ENCODE measurements at places on chromosomes 5 and 9.
A peak's percentile ranks its signal among the peaks of the same experiment; 100 is the strongest.

DNA sequence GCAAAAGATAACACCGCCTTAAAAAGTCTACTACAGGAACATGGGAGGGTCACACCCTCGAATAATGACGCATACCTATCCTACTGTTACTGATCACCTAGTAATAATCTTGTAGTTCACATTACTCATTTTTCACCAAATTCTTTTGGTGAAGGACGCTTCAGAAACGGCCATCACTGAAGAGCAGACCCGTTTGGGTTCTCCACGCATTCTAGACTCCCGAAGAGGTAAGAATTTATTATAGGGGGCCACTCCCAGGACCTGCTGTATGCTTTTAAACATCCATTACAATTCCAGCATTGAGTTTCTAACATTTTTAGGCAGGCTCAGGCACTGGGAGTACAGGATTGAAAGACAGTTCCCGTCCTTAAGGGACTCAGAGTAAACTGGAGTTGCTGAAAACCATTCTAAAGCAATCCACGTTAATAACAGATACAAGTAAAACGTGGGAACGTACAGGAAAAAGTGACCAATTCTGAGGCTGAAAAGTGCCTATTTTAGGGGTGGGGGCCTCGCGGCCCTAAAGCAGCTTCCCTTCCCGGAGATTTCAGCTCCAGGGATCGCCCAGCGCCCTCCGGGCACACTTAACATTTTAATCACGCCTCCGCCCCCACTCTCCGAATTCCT is at the start of gene FER:
Gene FER (plus strand): TSS at position 124 of the 627 bp plus-strand sequence. CDS start 50,286 bp downstream, outside the sequence.
- no peak for DNase-seq

GRCh38 chr9:77901018-77901417 is 130.6 kb downstream of the GNAQ start:
- DNase-seq = no peak

DNA sequence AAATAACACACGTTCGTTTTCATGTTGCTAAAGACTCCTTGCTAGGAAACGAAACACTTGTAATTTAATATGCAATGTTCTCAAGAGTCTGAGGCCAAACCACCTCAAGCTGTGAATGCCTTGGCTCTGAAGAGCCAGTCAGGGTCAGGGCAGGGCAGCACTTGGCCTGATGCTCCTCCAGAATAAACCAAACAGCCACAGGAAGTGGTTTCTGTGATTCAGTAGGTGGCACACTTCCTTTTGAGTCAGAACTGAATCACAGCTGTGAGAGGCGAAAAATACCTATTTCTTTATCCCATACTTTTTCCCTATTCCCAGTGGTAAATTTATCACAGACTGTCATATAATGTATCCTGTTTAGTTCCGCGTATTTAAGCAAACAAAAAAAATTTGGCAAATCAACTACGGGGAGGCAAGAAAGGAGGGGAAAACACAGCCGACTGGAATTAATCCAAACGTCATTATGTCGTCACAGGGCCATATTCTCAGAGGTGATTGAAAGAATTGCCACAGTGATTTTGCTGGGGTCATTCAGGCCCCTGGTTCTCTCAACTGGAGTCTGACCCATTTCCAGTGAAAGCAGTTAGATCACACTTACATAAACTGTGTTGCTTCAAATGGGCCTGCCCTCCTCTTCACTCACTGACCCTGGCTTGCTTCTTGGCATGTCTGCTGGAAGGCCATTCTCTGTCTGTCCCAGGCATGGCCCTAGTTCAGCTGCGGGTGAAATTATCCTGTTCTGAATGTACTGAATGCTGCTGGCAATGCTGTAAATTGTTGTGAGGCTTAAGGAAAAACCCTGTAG is 71.2 kb downstream of the ARRDC3 start:
- peak; percentile 60 for DNase-seq

DNA sequence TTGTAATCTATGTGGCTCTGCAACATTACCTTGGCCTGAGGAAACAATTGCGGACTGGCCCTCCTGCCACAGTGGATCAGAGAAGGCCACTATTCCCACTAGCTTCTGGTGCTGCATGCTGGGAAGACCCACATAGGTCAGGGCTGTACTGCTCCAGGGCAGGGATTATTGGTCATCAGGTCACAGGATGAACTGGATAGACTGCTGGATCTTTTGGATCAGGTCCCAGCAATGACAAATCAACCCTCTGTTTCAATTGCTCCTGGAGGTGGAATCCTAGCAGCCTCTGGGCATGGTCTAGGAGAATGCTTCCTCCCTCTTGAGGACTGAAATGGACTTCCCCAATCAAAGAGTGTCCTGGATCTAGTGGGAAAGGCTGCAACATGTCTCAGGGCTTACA is 66.7 kb upstream of the PHF24 start:
- no peak for DNase-seq

- DNase-seq = no peak
Measured at GRCh38 chr9:20112205-20112783, 323.5 kb upstream of the SLC24A2 start.

- no peak for DNase-seq
Measured at GRCh38 chr9:129464972-129465833, 155.7 kb downstream of the C9orf50 start.

DNA sequence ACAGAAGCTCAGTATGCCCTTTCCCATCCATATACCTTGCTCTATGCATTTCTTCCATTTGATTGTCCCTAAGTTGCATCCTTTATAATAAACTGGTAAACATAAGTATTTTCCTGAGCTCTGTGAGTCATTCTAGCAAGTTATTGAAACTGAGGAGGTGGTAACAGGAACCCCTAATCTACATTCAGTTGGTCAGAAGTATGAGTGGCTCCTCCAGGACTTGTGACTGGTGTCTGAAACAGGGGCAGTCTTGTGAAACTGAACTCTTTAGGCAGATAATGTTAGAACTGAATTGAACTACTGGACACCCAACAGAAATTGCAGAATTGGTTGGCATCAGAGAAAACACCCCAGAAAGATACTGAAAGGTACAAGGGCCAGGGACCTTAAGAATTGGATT is 133.1 kb upstream of the POU5F2 start:
- no peak for DNase-seq

- DNase-seq = peak; percentile 18
Measured at GRCh38 chr5:36777105-36777757, 99.3 kb upstream of the NIPBL start.

GRCh38 chr5:135243556-135244285 is 155.3 kb downstream of the MACROH2A1 start:
- no peak for DNase-seq

GRCh38 chr9:94135222-94135621 is 51.0 kb downstream of the PTPDC1 start:
- no peak for DNase-seq

- DNase-seq = no peak
Measured at GRCh38 chr9:83296123-83296522, 233.2 kb upstream of the RASEF start.

- DNase-seq = no peak
Measured at GRCh38 chr5:39299962-39300361, 64.3 kb downstream of the C9 start.

GRCh38 chr9:19049917-19050636 is 850 bp downstream of the RRAGA start:
- DNase-seq = no peak

- no peak for DNase-seq
Measured at GRCh38 chr9:15243081-15243480, 63.9 kb downstream of the TTC39B start.

GRCh38 chr9:126635061-126635460 is 21.3 kb downstream of the LMX1B start:
- no peak for DNase-seq

DNA sequence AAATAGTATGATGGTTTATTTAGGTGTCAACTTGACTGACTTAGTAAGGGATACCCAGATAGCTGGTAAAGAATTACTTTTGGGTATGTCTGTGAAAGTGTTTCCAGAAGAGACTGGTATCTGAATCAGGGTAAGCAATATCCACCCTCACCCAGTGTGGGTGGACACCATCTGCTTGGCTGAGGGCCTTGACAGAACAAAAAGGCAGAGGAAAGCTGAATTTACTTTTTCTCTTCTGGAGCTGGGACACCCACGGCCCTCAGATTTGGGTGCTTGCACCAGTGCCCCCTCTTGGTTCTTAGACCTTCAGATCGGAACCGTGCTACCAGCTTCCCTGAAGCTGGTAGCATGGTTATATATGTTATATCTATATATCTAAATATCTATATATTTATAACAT is 489.5 kb upstream of the MPDZ start:
- no peak for DNase-seq

DNA sequence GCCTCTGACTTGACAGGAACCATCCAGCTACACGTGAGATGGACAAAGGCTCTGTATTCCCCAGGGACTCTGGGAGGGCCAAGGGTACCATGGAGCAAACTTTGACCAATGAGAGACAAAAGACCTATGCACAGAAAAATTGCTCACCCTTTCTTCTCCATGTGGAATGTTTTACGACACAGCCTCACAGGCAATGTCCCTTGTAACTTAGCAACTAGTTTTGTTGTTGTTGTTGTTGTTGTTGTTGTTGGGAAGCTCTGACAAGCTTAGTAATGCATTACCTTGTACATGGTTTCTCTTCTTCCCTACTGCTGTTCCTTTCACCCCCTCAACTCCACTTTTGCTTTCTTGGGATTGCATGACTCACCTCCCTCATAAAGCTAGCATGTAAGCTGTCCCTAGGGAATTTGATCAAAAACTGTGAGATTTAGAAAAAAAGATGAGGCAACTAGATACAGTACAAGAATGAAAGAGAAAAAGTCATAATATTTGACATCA is 550.9 kb downstream of the RAB3C start:
- no peak for DNase-seq

DNA sequence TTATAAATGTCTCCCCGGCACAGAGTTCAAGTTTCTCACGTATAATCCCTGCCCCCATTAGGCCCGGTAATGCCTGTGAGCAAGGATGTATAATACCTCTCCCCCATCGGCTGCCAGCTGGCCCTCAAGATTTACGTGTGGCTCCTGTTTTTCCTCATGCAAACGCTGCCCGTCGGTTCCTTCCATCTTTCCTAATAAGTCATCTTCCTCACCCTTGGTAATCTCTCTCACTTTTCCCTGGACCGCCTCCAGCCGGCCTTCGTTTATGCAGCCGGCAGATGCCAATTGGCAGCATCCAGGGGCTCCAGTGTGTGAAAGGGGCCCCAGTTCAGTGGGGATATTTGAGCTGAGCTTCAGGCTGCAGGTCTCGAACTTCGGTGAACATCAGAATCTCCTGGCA is 86.5 kb upstream of the NEURL1B start:
- DNase-seq = no peak

- DNase-seq = no peak
Measured at GRCh38 chr9:116464987-116465571, 222.0 kb upstream of the TRIM32 start.

DNA sequence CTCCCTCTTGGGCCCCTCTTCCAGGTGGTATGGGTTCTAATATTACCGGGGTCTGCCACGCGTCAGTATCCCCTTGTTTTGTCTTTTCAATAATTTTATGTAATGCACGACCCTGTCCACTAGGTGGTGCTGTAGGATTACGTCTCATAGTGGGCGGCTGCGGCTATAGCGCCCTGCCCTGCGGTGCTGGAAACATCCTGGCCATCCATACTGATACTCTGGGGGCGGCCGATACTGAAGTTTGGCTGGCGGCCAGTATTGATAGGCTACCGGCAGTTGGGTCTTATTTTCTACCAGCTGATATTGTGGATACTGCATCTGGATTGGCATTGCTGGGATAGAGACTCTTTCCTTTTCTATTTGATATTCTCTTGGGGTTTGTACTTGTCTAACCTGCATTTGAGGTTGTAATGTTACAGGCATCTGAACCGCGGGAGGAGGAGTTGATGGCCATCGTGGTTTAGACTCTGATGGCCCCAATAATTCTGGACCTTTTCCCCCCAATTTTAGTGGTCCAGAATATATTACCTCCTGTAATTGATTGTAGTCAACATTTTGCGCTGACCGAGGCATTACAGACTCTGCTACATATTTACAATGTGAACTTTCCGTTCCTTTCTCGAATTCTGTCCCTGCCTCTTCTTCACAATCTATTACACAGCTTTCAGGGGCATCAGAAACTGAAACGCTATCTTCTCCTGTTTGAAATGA is 3.3 kb upstream of the TMEM141 start:
- no peak for DNase-seq

- DNase-seq = no peak
Measured at GRCh38 chr9:109117856-109118807, 1.6 kb downstream of the TMEM245 start.

- DNase-seq = no peak
Measured at GRCh38 chr9:114083666-114084065, 5.6 kb upstream of the AMBP start.

DNA sequence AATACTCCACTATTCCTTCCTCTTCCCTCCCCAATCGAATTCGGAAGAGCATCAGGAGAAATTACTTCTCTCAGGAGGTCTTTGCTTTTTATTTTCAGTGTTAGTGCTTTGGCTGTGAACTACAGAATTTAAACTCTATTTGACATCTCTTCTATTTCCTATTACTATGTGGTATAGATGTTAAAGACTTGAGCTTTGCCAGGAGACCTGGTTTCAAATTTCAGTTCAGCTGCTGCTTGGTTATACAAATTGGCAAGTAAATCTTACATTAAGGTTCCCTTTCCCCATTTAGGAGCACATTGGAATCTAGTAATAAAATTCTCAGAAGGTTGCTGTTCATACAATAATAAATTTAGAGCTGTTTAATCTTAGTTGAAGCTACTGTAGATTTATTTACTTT is 13.1 kb downstream of the UHRF2 start:
- no peak for DNase-seq

DNA sequence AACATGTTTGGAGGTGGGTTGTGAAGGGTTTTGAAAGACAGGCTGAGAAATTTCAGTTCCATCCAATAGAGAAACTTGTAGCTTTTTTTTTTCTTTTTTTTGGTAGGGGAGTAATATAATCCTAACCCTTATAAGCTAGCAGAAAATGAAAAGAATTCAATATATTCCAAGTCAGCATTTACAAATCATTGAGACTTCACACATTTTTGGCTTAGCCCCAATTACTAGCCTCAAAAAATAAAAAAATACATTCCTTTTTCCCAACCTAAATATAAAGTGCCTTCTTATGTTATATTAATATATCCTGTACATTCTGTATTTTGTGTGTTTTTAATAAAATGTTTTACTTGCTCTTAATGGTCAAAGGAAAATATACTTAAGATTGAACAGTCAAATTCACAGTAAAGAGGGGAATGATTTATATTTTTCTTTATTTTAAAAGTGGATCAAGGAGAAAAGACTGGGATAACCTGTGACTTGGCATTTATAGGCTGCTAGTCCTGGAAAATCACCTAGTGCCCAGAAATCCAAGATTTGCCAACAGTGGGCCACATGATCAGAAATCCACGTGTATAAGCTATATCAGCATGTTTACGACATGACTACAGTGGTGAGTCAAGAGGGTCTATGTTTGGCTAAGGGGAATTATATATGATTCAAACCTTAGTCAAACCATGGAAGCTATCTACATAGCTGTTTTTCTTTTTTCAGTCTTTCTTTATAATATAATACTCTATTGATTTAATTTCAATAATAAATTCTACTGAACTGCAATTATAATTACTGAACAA is 14.5 kb downstream of the HACD4 start:
- no peak for DNase-seq

- no peak for DNase-seq
Measured at GRCh38 chr9:125240649-125240999, 519 bp downstream of the HSPA5 start.

Data from frontal cortex (tissue), 4 donors.